ENCODE measurements at places on chromosomes 16 and 17.

GRCh38 chr16:55444754-55445485 is 34.1 kb upstream of the MMP2 start:
- no peak for DNase-seq

DNA sequence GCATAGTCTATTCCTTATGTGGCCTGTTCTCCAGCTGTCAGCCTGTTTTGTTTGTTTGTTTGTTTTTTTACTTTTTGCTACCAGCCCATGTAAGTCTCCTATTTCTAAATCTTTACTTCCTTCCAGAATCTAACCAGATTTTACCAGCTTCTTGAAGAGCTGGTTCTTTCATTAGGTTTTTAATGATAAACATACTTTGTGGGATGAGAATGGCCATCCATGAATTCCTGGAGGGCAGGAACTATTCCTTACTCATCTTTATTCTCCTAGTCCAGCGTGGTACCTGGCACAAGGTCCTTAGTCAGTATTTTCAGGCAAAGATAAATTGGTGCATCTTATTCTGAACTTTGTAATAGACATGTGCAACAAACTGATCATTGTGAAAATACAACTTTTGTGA is 17.3 kb downstream of the RSPRY1 start:
- DNase-seq: no peak

DNA sequence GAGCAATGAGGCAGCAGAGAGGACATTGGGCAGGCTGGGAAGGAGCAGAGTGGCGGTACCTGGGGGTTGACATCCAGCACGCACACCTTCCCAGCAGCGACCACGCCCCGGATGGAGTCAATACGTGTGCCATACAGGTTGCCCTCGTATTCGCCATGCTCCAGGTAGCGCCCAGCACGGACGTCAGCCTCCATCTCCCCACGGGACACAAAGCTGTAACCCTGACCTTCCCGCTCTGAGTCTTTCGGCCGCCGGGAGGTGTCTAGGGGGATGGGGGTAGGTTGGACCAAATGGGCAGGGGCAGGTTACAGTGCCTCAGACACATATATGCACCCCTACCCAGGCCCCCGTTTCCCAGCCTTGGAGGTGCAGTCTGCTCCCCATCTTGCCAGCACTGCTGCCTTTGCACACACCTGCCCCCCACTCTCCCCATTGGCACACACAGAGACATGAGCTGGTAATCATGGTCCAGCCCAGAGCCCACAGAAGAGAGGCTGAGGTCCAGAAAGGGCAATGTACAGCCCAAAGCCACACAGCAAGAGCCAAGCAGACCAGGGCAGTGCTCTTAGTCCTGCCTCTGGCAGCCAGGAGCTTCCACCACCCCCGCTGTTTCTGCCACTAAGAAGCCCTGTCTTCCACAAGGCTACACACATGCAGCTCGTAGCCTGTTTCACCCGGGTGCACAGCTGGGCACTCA is 27.5 kb downstream of the MPP2 start:
- no peak for DNase-seq

DNA sequence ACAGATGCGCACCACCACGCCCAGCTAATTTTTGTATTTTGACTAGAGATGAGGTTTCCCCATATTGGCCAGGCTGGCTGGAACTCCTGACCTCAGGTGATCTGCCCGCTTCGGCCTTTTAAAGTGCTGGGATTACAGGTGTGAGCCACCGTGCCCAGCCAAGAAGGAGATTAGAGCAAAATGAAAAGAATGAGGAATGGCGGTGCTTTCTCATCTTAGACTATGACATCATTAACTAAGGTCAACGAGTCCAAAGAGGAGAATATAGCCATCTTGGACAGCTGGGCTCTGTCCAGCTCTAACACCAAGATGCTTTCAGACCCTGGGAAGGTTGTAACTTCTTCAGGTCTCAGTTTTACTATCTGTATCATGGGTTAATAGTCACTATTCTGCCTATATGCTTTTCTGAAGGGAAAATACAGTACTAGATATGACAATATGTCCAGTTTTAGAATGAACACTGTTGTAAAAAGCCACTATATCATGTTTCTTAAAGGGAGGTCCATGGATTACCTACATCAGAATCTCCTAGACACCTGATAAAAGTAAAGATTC is 76.7 kb downstream of the SLC39A11 start:
- no peak for DNase-seq

- no peak for DNase-seq
These were observed 16.6 kb downstream of the GPR179 start for GRCh38 chr17:38326996-38327792.

- DNase-seq: no peak
These were observed 306.8 kb upstream of the ERCC4 start for GRCh38 chr16:13613165-13613564.

- DNase-seq: no peak
These were observed 190.1 kb upstream of the TBX2 start for GRCh38 chr17:61209525-61209924.

DNA sequence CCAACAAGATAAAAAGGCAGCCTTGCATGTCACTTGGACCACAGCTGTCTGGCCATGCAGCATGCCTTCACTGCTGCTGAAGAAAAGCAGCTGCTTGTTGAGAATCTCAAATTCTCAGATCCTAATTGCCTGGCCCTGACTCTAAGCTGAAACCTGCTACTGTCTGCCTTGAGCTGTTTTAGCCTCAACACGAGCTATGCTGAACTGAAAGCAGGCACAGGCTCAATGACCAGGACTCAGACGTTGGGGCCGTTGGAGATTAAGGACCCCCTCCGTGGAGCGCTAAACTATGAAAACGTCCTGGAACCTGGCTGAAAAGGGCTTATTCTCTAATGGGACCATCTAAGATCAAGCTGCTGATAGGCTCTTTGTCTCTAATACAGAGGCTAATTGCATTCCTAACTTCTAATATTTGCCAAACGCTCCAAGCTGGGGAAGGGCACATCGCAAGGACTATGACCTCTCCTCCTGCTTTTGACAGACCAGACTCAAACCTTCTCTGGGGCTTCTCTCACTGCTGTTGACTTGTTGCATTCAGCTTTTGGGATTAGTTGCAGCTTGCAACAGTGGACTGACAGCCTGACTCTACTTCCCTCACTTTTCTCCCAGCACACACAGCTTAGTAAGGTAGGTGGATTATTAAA is 4.6 kb upstream of the PLK1 start:
- no peak for DNase-seq

DNA sequence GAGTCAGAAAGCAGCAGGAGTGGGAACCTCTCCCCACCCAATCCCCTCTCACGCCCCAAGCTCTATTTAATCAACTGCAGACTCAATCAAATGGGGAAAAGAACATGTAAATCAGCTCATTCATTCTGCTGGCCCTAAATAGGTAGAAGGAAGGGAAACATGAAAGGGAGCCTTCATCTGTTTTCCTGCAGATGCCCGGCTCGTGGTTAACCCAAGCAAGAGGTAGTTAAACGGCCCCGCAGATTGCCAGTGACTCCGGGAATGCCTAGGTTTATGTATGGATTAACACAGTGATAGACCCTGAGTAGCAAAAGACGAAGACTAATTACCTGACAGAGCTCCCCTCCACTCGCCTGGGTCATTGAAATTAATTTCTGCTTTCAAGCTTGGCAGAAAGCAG is 542.0 kb downstream of the WWOX start:
- no peak for DNase-seq

DNA sequence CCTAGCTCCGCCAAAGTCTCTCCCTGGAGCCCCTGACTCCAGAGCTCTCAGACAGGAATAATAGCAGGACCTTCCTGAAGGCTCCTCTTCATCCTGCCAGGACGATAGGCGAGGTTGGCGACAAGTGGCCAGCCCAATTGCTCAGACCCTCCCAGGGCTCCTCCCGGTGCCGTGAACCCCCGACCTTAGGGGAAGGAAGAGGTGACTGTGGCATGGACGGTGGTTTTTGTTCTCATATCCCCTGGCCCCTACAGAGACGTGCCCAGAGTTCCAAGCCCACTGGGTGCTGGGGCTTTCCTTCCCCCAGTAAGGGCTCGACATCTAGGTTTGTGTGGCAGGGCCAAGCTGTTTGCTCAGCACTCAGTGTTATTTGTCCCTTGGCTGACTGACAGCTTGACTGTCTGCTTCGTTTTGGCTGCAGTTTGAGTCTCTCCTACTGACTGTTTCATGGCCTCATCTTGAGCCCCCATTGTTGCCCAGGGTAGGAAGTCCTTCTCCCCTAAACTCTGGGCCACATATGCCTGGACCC is 4.6 kb upstream of the ADCY7 start:
- DNase-seq: no peak

DNA sequence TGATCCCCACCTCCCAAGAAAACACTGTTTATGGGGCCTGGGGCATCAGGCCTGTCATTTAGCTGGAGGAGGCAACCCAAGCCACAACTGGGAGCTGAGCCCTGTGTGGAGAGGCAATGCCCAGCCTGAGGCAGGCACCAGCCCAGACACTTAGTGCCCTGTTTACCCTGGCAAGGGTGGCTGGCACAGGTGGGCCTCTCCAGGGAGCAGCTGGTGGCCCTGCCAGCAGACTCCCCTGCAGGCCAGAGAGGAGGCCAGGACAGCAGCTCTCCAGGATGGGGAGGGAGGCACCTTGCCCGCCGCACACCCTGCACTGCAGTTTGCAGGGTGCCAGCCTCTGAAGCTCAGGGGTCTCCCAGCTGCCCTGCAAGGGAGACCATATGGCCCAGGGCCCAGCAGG is 9.1 kb upstream of the TMEM92 start:
- no peak for DNase-seq

GRCh38 chr16:3256866-3257465 is 533 bp upstream of the MEFV start:
- no peak for DNase-seq

GRCh38 chr17:72890711-72891110 is 201.8 kb downstream of the SLC39A11 start:
- no peak for DNase-seq

Data from NT2/D1 (cell line).